Stimulated activated CD4-positive, alpha-beta T cell treated with anti-CD3 and anti-CD28 coated beads, Interleukin-2, amount 100 ng/mL, for 4 hours (primary cell): ENCODE measurements at places on chromosomes 2 and 18.

DNA sequence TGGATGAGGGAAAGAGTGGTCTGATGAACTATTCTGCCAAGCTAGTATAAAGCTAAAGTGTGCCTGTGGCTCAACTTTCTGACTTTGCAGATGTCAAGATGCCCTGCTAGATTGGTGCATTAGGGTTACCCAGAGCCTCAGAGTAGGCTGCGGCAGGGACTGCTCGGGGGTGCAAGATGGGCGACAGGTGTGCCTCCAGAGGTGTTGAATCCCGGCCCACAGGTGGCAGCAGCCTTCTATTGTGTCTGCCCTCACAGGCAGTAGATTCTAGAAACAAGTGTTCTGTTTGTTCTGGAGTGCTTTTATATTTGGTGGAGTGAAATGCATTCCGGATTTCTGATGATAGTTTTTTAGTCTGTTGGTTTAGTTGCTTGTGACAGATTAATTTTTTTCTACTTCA, 131.6 kb upstream of the IL1R2 start:
- no peak for DNase-seq

GRCh38 chr2:46445556-46445955, 33.8 kb upstream of the TMEM247 start:
- no peak for DNase-seq

GRCh38 chr2:94958245-94958644, 67.3 kb upstream of the MAL start:
- no peak for DNase-seq

DNA sequence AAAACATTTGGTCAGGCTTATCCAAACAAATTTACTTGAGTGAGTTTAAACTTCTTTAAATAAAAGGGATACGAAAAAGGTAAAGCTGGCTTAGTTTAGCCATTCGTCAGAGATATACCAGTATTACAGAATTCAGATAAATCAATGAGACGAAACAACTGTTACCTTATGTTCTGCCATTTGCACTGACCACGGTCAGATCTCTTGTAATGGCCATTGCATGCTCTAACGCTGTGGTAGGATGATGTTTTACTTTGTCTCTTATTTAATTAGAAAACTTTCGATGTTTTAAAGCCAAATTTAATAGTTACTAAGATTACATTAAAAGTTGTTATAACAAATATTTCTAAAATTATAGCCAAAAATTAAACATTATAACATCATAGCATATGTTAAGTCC, 1.5 kb downstream of the C18orf54 start:
- no peak for DNase-seq

DNA sequence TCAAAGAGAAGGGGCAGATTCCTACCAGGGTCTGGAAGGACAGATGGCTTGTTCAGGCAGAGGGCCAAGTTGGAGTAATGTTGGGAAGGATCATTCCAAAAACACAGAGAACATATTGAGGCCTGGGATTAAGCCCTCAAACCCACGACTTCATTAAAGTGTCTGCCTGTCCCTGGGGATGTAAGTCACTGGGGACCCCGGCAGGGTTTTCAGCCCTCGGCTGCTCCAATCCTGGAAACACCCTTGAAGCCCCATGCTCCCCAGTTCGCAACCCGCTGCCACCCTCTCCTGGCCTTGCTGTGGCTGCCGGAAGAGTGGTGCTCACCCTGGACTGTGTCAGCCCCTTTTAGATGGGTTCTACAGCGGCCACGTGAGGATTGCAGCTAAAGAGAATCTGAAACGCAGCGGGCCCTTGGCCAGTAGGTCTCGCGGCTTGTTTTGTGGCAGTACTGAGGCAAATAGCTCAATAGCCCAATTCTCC, 79.9 kb downstream of the EPAS1 start:
- DNase-seq, result no peak
